Cerebellar nuclear complex (tissue), 1 donor: ENCODE measurements at places on chromosomes 11 and 22.
A peak's percentile ranks its signal among the peaks of the same experiment; 100 is the strongest.

- DNase-seq: no peak
Observed at GRCh38 chr11:70506658-70506970, 108.3 kb downstream of the CTTN start.

DNA sequence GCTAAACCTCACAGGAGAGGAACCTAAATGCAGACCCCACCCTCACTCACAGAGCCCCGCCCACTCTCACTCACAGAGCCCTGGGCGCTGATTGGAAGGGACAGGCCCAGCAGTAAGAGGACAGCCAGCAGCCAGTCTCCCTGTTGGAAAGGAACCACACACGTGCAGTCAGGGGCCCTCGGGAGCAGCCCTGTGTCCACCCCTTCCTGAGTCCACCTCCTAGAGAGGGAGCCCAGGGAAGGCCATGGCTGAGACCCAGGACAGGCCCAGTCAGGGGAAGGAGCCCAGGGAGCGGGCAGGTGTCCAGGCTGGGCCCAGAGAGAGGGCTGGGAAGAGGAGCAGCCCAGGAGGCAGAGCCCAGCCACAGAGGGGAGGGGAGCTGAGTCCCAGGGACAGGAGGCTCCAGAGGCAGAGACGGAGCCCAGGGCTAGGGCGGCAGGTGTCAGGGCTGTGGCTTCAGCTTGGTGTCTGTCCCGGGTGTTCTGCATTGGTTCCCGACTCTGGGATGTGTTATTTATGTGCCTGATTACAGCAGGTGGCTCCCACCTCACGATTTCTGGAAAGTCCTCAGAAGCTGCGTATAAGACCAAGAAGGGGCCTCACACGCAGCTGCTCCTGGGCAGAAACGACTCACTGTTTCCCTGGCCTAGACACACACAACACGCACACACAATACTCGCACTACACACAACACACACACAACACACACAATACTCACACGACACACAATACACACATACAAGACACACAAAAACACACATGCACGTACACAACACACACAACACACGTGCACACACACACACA, 9.0 kb upstream of the APOBEC3H start:
- DNase-seq: no peak

DNA sequence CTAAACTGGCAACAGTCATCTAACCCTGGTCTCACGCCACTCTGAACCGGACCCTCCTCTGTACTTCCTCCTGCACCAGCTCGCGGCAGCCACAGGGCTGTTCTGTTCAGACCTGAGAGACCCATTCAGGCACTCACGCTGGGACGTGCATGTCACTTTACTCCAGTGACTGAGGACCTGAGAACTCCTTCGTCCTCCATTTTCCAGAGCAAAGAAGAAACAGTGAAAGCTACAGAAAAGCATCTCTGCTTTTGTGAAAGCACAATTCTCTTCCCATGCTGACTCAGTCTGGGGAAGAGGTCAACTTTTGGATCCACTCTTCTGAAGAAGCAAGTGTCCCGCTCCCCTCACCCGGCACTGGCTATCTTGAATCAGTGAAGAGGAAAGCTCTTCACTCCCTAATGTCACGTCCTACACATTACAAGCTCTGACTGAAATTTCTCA, 24.5 kb downstream of the PISD start:
- no peak for DNase-seq

- DNase-seq: no peak
Observed at GRCh38 chr22:48902983-48903650, 924.6 kb downstream of the BRD1 start.

DNA sequence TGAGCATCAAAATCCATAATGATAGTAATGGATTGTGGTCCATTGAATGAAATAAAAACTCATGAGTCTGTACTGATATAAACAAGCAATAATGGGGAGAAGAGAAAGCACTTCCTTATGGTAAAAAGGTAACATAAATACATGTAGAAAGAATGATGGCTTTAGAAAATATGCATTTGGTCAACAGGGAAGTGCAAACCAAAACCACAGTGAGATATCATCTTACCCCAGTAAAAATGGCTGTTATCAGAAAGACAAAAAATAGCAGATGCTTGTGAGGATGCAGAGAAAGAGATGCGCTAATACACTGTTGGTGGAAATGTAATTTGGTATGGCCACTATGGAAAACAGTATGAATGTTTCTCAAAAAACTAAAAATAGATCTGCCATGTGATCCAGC, 6.9 kb upstream of the MMP20 start:
- no peak for DNase-seq

- no peak for DNase-seq
Observed at GRCh38 chr11:45157247-45158209, 11.1 kb downstream of the PRDM11 start.

DNA sequence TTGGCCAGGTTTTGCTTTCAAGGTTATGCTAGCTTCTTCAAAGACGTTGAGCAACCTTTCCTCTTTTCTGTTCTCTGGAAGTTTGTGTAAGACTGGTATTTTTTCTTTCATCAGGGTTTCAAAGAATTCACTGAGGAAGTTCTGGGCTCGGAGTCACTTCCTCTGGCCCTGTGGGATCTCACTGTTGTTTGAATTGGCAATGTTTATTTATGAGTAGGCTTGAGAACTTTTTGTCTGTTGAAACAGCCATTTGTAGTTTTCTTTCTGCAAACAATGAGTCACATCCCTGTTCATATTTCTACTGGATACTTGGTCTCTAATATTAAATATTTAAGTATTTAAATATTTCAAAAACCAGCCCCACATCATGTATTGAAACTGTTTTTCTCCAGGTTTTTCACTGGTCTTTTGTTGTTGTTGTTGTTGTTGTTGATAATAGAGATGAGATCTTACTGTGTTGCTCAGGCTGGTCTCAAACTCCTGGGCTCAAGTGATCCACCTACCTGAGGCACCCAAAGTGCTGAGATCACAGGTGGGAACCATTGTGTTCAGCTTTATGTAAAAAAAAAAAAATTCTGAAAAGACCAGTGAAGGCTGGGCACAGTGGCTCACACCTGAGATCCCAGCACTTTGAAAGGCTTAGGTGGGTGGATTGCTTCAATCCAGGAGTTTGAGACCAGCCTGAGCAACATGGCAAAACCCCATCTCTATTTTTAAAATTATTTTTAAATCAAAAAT, 26.9 kb downstream of the SUSD2 start:
- no peak for DNase-seq

GRCh38 chr22:17191163-17191784, 28.0 kb downstream of the ADA2 start:
- no peak for DNase-seq

DNA sequence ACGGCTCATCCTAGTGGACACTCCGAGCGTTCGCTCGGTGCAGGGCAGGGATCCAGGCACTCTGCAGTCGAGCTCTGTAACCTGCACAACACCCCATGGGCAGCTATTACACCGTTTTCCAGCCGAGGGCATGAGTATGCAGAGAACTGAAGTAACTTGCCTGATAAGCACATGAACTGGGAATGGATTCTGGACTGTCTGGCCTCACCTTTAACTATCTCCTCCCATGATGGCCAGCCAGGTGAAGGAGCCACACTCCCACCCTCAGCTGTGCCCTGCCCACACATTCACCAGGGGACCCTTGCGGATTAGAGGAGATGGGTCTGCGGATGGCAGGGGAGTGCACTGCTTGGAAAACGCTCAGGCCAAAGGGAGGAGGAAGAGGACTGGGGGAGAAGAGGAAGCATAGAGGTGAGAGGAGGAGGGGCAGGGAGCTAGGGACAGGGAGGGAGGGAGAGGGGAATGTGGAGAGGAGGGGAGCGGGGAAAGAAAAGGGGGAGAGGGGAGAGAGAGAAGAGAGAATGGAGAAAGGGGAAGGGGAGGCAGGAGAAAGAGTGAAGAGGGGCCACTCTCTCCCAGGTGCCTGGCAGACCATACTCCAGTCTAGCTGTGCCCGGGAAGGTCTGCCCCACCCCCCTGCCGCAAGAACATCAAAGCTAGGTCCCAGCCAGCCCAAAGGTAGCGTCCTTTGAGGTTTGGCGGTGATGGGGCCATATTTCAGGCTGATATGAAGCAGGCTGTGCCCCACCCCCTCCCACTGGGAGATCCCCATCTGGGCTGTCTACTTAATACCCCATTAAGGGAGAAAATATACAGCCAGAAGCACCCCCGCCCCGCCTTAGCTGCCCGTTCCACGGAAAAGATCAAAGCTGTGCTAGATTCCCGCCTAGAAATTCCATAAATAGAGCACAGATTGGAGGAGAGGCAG, 33.2 kb upstream of the TCF20 start:
- no peak for DNase-seq

DNA sequence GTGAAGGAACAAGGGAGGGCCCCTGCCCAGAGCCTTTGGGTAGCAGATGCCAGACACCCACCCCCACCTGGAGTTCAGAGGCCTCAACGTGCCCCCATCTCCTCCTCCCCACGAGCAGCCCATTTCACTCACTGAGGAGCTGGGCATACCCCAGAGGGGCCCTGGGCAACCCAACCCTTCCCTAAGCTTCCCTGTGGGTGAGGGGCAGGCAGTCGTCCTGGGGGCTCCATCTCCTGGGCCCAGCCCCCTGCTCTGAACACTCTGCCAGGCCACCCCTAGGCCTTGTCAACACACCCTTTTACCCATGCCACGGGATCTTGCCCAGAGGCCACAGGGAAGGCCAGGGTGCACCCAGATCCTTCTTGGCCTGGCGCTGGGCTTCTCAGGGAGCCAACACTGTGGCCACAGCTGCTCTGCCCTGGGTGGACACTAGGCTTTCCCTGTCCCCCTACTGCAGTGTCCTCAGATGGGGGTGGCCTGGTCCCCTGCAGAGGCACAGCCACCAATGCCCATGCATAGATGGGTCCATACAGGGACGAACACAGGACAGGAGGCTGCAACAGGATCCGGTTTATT, 3.4 kb downstream of the SLC25A1 start:
- DNase-seq: no peak

DNA sequence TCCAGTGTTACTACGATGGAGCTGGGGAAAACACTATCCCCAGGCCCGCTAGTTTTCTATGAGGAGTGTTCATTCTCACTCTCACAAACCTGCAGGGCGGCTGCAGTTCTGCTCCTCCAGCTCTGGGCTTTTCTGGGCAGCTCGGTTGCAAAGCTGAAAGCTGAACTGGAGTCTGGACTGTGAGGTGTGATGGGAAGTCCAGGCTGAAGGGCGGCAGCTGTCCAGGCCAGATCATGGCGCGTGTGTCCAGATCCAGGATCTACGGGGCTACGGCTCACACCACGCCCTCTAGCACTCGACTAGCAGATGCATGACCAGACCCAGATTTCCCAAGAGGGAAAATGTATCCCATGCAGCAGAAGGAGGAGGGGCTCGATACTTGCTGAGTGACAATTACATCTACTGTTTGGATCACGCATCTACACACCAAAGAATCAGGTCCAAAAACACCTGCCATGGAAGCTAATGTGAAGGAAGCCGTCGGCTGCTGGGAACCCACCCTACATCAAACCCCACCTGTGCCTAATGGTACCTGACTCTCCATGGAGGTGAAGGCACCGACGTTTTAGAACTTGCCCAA, 555.0 kb downstream of the BRD1 start:
- DNase-seq: no peak

DNA sequence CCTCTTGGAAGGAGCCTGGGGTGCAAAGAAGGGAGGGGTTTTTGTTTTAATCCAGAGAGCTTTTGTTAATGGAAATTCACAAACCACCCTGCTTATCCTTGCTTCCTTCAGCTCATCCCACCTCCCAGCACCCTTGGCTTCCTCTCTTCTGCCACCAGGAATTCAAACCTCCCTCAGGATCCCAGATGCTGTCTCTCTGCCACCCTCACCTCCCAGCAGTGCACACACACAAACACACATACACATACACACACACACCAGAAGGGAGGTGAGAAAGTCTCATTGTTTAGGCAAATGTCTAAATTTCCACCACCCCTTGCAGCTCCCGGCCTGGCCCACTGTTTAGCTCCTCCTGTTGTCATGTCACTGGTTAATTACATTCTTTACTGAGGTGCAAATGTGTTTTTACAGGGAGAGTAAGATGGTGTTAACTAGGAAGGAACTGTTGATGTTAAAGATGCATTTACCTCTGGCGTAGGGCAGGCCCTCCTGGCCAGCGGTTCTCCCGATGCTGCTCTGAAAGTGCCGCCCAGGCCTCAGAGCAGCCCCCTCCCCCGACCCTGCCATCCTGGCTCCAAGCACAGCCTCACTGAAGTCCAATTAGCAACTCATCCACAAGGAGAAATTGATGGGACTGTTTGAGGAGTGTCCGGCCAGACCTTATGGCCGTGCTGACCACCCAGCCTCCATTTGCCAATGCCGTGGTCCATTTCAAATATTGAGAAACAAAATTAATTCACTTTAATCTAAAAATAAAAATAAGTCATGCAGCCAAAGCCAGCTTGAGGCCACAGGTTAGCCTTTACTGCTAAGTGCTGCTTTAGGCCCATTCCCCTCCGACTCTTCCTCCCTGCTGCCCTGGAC, 165.4 kb downstream of the FEZ1 start:
- DNase-seq: no peak

DNA sequence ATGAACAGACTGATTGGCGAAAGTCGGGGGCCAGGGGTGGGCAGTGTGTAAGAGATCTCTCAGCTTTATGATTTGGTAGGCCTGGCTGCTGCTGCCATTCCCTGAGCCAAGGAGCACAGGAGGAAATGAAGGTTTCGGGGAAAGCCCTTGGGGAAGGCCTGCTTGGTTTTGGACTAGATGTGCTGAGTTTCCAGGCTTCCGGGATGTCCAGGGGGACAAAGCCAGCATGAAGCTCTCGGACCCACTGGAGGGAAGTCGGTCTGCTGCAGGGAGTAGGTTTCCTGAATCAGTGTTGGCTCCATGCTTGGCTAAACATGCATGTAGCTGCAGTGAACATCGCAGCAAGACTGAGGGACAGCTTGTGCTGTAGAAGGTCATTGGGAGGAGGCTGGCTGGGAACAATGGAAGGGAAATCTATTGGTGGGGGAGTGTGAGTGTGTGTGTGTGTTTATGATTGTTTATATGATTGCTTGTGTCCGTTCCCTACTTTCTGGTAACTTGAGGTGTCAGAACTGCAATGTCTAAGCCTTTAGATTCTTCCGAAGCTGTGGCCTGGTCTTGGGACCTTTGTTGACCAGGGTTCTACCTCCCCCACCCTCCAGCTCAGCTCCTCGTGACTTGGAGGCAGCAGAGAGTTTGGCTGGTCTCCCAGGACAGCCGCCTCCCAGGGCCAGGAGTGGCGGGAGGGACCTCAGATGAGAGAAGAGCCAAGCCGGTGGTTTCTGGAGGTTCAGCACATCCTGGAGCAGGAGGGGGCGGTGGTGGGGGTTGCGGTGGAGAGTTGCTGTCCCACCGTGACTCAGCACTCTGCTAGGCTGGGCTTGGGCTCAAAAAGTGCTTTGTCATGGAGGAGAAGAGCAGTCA, 4.0 kb upstream of the FTH1 start:
- DNase-seq: peak; percentile 60

DNA sequence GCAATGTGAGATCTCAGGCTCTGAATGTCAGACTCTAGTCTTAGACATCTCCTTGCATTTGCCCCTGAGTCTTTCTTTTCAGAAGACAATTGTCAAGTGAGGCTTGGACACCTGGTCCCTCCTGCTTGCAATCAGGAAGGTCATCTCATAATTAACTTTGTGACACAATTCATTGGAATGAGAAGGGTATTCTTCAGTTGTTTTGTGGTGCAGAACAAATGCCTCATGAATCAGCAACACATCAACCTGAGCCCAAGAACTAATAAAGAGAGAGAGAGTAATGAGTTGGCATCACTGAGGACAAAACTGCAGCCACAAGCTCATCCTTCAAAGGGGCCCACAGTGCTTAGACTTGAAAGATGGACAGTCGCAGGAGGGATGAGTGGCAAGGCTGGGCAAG, 375.8 kb downstream of the INSC start:
- DNase-seq: no peak
